Esophagus muscularis mucosa (tissue), 4 donors: ENCODE measurements at places on chromosomes 6 and 20. TPM values are rescaled to one million over a fixed set of nuclear protein-coding genes. Genes with fewer than 3 reads are reported as not detected.
A peak's percentile ranks its signal among the peaks of the same experiment; 100 is the strongest.

DNA sequence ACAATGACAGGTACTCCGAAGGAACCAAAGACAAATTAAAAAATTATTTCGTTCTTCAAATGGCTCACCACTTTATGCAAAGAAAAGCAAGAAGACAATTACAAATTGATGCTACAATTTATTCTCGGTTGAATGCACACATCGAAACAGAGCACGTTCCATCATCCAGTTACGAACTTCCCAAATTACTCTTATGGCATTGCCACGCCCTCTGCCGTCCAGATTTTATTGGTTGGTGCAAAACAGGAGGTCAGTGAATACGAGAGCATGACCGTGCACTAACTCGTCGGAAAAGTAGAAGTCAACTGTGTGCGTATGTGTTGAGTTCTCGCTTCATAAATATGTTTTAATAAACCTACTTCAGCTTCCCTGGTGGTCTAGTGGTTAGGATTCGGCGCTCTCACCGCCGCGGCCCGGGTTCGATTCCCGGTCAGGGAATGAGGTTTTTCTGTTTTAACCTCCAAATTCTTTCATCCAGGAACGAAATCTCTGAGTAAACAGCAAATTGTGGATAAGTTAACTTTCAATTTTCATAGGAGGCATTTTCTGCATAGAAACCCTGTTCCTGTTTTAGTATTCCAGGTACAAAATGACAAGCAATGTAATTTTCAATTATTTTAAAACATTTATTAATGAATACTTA lies 23.2 kb downstream of the ZNF311 start:
- DNase-seq = peak; percentile 96

- DNase-seq = no peak
Observed at GRCh38 chr6:169363590-169363989, 109.9 kb upstream of the THBS2 start.

Gene HCK
- total RNA-seq = 36.6 TPM

Gene ZC3H12D
- total RNA-seq = 0.63 TPM

DNA sequence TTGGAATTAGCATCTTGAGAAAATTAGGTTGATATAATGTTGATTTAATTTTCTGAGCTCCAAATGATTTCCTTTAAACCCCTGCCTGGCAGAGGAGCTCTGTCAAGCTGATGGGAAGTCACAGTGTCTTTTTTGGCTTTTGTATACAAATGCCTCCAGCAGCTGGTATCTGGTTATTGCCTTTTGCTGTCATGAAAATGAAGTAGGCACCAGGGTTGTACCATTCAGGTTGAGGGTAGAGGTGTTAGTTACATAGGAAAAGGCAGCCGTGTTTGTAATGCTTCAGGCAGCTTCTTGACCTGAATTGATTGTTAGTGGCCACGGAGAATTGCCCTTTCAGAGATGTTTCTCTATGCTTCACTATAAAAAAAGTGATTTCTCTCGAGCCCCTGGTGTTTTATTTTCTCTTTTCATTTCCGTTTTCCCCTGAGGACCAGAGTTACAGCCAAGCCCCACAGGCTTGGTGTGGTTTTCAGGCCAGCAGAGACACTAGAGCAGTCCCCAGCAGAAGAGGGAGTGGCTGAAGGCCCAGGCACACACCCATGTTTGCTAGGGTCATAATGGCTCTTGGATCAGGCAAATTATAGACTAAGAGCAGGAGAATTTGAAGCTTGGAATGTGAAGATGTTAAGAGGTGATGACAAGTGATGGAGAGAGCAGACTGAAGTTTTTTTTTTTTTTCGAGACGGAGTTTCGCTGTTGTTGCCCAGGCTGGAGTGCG lies 21.6 kb downstream of the CMTR1 start:
- DNase-seq = no peak
